H7 (cell line): ENCODE measurements at places on chromosomes 4 and X. TPM values are rescaled to one million over a fixed set of nuclear protein-coding genes. Genes with fewer than 3 reads are reported as not detected.
A peak's percentile ranks its signal among the peaks of the same experiment; 100 is the strongest.

Gene ADGRL3
- 6.8 and 15.7 TPM in 2 replicates for total RNA-seq

Gene DCAF4L1
- total RNA-seq = 0.14 and 0.37 TPM in 2 replicates

Gene RBBP7
- total RNA-seq = 158 and 198 TPM in 2 replicates

DNA sequence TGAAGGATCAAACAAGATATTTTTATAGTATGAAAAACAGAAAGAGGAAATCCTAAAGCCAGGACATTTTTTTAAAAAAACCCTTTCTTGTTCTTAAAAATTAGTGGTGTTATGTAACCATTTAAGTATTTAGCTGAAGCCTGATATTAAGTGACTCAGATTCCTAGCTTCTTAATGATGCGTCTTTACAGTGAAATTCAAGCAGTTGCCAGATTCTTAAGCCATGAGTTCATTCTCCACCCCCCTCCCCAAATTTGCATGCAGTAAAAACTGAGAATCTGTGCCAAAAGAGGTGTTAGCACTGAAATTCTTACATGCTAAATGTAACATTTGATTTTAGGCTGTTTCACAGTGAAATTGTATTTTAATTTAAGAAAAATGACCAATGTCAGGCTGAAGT is 180.8 kb downstream of the RAPGEF2 start:
- DNase-seq = peak; percentile 22

DNA sequence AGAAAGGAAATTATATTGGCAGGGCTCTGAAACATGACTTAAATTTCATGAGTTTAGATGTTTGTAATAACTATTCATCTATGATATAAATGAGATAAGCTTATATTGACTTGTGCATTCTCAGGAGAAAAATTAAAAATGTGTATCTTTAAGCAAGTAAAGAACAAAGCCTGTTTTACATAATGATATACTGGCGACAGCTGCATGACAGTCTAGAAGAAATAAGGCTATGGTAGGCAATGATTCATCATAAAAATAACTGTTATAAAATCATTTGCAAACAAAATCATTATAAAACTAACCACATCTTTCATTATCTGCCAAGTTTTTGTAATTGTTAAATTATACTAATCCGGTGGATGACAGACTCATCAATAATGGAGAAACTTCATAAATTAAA is 188.1 kb downstream of the ADAM29 start:
- no peak for DNase-seq

GRCh38 chr4:87054900-87055299 is 120.1 kb downstream of the AFF1 start:
- DNase-seq = no peak

Gene NSUN7
- total RNA-seq = 19.8 and 26.5 TPM in 2 replicates

Gene CACNA1F
- total RNA-seq = 0.55 and 2.1 TPM in 2 replicates

GRCh38 chr4:184147858-184148737 is 69.6 kb downstream of the ENPP6 start:
- no peak for DNase-seq

Gene IL1RAPL1
- 2.3 and 2.9 TPM in 2 replicates for total RNA-seq

GRCh38 chr4:2352171-2352570 is 66.3 kb downstream of the ZFYVE28 start:
- peak; percentile 36 for DNase-seq

DNA sequence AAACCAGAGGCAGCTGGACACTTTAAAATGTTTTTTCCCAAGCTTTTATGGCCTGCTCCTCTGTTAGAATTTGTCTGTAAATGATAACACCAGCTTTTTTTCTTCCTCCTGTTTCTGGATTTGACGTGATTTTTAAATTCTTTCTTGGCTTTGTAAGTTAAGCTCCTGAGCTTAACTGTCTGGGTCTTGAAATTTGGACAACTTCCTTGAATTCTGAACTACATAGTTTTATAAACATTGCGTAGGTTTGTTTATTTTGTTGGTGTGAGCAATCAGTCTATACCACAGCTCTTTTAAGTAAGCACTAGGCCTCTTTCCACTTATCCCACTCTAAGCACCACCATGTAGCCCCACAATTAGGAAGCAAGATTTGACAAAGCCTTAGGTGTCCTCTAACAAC is 144.4 kb upstream of the GUCY1A1 start:
- no peak for DNase-seq

- no peak for DNase-seq
Measured at GRCh38 chr4:67393699-67394281, 151.5 kb downstream of the CENPC start.

DNA sequence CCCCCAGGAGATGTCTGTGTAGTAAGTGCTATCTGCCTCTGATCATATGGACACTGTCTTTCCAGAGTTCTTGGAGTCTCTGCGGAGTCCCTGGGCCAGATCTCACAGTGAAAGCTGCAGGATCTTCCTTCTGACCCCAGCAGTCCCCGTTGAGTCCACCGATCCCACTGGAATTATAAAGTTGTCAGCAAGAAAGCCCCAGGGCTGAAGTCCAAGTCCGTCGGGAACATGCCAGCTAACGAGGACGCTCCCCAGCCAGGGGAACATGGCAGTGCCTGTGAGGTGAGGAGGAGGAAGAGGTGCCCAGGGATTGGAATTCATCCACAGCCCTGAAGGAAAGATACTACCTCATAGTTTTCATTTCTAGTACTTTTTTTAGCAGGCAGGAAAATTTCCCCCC is 9.3 kb downstream of the ZNF81 start:
- DNase-seq = no peak

GRCh38 chr4:23904639-23905071 is 14.8 kb upstream of the PPARGC1A start:
- no peak for DNase-seq

Gene SNCA
- total RNA-seq = 2.9 and 3.3 TPM in 2 replicates

GRCh38 chr4:98586291-98586961 is 72.0 kb downstream of the TSPAN5 start:
- no peak for DNase-seq

DNA sequence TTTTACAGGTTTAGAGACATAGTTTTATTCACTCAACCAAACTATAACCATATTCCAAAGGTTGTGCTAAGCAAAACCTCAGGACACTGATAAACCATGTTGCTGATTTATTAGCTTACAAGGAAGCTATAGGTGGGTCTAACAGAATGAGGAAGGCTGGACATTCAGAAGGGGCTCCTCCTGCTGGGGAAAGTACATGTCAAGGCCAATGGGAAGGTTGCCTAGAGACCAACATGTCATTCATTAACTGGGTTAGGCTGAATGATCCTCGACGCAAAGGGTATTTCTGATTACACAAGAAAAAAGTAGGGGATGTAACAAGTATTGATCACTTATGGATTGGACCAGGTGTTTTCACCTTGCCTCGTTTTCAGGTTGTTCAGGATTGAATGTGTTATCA is 30.3 kb downstream of the SLC10A6 start:
- DNase-seq = peak; percentile 44

DNA sequence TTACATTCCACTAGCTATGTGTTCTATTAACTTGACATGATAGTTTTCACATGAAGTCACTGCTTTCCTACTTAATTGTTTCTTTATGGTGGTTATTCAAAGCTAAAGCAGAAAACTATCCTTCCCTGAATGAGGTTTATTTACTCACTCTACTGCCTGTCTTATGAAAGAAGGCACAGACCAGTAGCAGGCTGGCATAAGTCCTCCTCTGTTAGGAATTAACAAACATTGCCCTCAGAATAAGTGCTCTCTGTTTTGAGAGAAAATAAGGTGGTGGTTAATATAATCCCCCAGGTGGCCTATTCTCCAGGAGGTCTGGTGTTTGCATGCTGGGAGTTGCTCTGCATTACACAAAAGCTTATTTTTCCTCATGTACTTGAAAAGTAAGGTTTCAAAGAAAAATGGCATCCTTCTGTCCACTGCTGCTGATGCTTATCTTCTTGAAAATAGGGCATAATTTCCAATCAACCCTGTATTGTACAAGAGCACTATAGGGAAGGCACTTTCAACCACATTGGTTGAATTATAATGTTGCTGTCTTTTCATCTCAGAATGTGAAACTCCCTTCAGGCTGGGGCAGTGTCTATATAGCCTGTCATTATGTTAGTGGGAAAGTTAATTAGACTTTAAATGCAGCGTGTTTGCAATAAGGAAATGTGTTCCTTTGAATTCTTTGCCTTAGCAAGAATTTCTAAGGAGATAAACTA is 119.7 kb upstream of the TBC1D9 start:
- DNase-seq = no peak

- peak; percentile 15 for DNase-seq
Measured at GRCh38 chr4:128220286-128221235, 67.1 kb downstream of the PGRMC2 start.

Gene CT55
- 0.10 TPM in 1 of 2 replicates, not detected in the other for total RNA-seq

GRCh38 chr4:5079581-5079980 is 28.3 kb downstream of the STK32B start:
- no peak for DNase-seq

DNA sequence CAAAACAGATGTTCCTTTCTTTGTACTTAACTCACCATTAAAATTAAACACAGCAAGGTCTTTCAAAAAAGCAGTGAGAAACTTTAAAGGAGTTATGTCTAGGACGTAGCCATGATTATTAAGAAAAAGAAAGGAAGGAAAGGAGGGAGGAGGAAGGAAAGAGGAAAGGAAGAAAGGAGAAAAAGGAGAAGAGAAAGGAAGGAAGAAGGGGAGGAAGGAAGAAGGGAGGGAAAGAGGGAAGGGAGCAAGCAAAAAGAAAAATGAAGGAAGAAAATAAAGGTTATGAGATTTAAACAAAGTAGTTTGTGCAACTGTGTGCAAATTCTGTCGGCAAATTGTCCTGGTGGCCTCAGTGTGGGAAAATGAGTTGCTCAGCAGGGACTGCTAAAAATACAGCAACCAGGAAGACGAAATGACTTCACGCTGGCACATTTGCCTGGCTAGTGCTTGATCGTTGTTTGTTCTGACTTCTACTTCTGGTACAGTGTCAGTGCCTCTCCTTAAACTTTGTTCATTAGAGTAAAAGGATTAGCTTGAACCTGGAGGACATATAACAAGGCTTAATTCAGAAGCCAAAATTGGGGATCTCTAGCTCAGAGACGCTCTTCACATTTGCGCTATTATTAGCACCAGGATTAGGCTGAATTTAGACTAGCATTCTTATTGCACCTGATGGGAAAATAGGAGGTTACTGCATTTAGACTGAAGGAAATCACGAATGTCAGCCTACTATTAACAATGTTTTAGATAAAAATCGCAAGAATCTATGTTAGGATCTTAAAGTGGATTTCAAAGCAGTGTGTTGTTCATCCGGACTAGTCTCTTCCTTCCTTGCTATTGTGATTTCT is 81.2 kb downstream of the DCK start:
- no peak for DNase-seq

DNA sequence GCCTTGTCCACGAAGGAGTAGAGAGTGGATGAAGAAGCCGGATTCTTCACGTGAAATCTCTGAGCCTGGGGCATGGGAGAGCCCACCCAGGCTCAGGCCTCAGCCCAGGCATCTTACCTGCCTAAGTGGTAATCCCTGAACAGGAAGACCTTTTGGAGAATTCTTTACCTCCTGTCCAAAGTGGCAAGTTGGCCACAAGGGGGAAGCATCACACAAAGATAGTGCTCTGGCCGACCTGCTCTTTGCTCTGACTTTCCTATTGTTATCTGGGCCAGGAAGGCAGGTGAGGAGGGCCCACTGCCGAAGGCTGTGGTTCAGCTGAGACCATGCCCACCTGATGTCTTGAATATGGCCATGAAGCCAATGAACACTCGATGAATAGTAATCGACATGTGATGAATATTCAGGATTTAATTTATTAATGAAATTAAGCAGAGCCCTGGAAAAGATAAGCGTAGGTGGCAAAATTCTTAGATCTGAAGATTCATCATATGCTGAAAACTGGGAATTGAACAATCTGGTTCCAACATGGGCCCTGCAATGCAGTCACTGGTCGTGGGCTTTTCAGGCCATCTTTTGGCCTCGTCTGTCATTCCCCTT is 93.8 kb downstream of the PDGFRA start:
- DNase-seq = peak; percentile 83

DNA sequence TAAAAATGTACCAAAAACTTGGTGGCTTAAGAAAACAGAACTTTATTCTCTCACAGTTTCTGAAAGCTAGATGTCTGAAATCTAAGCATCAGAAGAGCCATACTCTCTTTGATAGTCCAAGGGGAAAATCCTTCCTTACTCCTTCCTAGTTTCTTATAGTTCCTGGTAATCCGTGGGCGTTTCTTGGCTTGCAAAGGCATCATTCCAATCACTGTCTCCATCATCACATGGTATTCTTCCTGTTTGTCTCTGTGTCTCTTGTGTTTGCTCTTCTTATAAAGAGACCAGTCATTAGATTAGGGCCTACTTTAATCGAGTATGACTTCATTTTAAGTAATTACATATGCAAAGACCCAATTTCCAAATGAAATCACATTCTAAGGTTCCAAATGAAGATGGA is 118.9 kb upstream of the FSTL5 start:
- DNase-seq = no peak

GRCh38 chr4:175035905-175036304 is 117.7 kb downstream of the ADAM29 start:
- DNase-seq = no peak

GRCh38 chr4:83852085-83852451 is 316.2 kb downstream of the GPAT3 start:
- no peak for DNase-seq

DNA sequence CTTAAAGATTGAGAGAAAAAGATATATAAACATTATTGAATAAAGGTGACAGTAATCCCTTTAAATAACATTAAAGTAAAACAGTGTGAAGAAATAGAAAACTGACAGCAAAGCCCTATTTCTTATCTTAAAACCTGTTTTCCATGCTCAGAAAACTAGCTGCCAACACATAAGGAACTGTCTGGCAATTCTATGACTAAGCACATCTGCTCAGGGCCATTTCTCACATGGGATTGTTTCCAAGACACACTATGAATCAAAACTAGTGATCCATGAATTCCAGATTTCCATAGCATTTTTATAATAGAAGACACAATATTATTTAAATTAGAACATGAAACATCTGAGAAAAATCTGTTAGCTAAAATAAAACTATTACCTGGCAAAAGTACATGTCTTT is 113.4 kb downstream of the SCLT1 start:
- DNase-seq = no peak

DNA sequence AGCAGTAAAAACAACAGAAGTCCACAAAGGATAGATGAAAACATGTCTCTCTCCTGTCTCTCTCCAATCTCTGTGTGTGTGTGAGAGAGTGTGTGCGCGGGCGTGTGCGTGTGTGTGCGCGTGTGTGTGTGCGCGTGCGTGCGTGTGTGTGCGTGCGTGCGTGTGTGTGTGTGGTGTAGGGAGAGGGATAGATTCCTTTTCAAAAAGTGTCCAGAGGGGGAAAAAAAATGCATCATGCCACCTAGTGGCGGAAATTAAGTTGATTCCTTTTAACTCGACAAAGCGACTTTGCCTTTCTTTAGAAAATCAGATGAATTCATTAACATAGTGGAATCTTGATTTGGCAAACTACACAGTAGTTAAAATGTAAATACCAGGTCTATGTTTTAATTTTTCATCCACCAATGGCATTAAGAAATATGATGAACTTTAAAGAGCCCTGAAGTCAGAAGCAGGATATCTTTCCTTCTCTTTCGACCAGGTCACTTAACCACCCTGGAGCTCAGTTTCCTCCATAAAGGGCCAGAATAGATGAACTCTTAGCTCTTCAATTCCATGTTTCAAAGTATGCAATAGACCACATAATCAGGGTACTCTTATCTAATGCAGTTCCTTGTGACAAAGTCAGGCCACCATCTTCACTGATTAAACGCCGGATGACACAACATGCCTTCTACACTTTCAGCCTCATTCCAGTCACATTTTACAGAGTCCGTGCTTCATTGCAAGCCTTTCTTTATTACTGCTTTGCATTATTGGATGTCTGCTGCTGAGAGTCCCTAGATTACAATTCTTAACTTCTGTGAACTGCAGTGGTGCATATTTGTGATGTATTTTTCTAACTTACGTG is 162.8 kb downstream of the FBXO8 start:
- peak; percentile 37 for DNase-seq

Gene CXCL6
- total RNA-seq = 0.17 and 1.2 TPM in 2 replicates
